ENCODE measurements at places on chromosomes 1 and 21.

DNA sequence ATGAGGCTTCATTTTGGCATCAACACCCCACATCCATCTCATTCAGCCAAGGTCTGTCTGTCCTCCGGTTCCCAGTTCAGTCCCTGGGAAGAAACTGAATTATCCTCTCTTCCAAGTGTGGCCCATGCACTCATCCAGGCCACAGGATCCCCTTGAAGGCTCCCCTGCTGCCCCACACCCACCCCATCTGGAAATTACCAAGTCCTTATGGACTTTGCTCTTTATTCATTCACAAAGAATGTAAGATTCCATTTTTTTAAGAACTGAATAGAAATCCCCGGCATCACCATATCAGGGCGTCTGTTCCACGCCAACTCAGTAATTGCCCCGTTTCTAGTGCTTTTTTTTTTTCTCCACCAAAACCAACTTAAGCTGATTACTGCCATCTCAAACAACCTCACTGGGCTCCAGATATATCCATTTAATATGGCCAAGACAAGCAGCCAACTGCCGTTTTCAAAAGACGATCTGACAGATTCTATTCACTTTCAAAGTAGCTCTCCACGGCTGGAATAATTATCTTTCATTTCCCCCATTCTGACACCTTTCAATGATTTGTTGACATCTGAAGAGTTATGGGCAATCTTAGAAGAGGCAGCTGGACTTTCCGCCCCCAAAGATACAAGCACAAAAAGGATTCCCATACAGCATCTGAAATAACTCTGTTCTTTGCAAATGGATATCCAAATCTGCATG is 55.9 kb downstream of the OLIG1 start:
- no peak for DNase-seq

GRCh38 chr1:48906164-48906563 is 129.5 kb upstream of the BEND5 start:
- DNase-seq, result no peak

DNA sequence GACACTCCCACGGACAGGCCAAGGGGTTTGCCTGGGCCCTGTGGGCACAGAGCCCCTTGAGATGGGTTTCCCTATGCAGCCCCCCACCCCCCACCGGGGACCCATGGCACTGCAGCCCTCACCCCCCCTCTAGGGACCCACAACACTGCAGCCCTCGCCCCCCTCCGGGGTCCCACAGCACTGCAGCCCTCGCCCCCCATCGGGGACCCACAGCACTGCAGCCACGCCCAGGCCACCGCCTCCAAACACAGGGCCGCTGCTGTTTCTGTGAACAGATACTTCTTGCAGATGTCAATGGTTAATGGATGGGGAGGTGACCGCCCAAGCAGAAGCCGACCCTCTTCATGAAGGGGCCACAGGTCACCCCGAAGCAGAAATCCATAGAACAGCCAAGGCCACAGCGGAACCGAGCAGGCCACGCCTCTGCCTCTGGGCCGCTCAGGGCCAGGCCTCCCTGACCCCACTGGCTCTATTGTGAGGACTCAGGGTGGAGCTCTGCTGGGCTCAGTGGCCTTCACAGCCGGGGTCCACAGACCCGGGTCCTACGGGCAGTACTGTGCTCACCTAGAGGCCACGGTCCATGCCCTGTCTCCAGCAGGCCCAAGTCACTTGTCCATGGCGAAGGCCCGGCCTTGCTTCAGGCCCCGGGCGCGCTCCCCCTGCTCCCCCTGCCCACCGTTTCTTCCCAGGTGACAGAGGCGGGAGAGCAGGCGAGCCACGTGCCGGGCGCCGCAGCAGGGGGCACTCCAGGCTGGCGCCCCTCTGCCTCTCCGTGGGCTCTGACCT is 4.1 kb upstream of the POFUT2 start:
- no peak for DNase-seq

GRCh38 chr1:30599721-30600120 is 123.7 kb downstream of the MATN1 start:
- DNase-seq, result no peak

DNA sequence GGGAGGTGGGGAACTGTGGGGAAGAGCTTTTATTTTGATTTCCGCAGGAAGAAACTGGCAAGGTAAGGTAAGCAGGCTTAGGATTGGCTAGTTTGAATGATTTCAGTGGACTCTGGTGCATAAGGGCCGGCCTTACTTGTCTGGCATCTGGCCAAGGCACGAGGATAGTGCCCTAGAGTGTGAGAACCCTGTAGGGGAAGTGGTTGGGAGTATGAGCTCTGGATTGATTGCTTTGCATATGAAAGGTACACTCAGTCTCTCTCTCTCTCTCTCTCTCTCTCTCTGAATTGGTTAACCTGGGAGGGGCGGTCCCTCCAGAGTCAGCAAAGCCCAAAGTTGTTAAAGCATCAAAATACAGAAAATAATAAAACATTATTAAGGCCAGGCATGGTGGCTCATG is 463.0 kb downstream of the SIPA1L2 start:
- peak; percentile 10 for DNase-seq
